SK-MEL-5 (cell line): ENCODE measurements at places on chromosomes 12 and 14. TPM values are rescaled to one million over a fixed set of nuclear protein-coding genes. Genes with fewer than 3 reads are reported as not detected.
A peak's percentile ranks its signal among the peaks of the same experiment; 100 is the strongest.

- no peak for DNase-seq
Observed at GRCh38 chr12:94561943-94562411, 88.4 kb downstream of the TMCC3 start.

RFLNA gene
- total RNA-seq, result not detected in 2 replicates

DNA sequence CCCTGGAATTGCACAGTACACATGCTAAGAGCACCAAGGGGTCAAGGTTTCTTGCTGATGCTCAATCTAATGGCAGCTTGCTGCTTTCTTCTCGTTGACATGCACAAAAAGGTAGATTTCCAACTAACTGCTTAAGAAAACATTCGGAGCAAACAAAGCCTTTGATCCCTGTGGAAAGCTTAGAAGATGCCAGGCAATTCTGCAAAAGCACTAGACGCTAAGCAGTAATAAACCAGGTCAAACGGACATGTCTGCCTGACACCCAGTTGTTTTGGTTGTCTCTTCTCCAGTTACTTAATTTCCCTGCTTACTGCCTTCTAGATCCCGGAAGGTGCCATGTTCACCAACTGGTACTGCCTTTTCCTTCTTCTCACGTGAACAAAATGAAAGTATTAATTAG lies 100.5 kb upstream of the TMCC3 start:
- no peak for DNase-seq

DNA sequence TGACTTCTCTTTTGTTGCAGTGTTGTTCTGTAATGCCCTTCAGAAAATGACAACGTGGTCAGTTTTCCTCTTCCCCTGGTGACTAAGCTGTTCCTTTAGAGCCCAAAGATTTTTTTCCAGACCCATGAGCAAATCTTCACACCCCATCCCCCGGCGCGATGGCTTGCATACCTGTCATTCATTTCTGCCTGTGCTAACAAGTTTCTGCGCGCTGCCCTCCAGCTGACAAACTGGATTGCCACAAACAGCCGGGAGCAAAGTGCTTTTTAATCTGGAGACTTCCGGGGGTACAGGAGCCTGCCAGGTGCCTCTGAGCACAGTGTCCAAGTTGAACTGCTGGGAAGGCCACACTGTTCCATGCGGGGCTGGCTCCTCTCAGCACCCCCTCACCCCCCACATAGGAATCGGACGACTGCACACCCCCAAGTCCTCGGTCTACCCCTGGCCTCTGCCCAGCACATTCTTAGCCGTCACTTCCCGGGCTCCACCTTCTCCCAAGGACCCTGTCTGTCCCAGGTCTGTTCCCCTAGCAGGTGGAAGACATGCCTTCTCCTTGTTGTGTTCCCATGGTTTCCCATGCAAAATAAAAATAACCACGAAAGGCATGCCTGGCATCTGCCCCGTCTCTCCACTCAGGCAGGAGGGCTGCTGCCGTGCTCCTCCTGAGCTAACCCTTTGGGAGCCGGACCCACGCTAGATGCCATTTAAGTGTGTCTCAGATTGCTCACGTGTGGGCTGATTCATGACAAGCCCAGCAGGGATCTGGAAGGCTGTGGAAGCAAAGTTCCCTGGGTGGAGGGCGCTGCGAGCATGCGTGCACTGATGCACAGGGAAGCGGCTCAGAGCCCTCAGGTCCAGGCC lies 14.1 kb downstream of the RILPL1 start:
- DNase-seq, result no peak

GRCh38 chr12:53791735-53792326 lies 40.1 kb upstream of the CISTR start:
- peak; percentile 62 for DNase-seq

PRMT5 gene
- total RNA-seq, result 62.8 and 66.6 TPM in 2 replicates

- no peak for DNase-seq
Observed at GRCh38 chr12:82567688-82568087, 119.0 kb upstream of the TMTC2 start.

CELA1 gene
- not detected in 2 replicates for total RNA-seq

- DNase-seq, result no peak
Observed at GRCh38 chr14:81557146-81557545, 23.5 kb upstream of the SEL1L start.

- DNase-seq, result peak; percentile 46
Observed at GRCh38 chr12:95674163-95674562, 116.4 kb downstream of the NTN4 start.

CFAP251 gene
- total RNA-seq, result 3.3 and 5.3 TPM in 2 replicates

DNA sequence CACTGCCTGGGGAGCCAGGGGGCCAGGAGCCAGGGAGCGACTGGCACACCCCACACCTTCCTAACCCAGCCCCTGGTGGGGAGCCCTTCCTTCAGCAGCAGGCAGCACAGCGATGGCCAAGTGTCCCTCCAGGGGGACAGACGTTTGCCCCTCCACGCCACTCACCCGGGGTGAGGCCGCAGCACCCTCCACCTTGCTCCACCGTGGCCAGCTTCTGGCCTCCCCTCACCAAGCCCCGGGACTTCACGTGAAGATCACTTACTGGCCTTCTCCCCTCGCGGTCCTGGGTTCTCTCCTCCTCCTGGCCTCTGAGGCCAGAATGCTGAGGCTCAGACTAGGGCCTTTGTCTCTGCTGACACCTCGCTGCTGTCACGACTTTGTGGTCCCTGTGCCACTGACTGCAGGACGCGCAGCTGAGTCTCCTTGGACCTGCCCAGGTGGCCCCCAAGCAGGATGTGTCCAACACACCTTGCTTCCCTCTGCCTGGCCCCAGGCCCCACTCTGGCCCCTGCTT lies 3.5 kb upstream of the ASPG start:
- DNase-seq, result no peak

DNA sequence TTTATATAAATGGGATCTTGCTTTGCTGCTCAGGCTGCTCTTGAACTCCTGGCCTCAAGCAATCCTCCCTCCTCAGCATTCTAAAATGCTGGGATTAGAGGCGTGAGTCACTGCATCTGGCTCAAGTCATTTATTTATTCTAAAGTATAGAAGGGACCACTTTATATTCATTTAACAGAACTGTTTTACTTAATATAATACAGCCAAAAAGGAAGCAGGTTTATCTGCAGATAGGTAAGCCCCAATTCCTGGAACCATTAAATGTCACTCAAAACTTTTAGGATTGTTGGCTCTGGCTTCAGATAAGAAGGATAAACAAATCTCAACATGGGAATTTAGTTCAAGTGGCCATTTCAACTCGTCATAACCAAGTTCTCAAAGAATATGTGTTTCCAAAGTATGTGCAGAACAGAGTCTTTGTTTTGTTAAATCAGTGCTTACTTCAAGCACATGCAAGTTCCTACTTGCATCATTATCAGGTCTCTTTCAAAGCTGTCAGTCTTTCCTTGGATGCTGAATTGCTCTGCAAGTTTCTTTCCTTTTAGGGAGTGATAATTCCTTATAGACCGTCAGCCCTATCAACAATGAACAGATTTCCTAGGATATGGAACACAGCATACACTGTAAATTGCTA lies 60.4 kb downstream of the KITLG start:
- DNase-seq, result peak; percentile 37

DNA sequence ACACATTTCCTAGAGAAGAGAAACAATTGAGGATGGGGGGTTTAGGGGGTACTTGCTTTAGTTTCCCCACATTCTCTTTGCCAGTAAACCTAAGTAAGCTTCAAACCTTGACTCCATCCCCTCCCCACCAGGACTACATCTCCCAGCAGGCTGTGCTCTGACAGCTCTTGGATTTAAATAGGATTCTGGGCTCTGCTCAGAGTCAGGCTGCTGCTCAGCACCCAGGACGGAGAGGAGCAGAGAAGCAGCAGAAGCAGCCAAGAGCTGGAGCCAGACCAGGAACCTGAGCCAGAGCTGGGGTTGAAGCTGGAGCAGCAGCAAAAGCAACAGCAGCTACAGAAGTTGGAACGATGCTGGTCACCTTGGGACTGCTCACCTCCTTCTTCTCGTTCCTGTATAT lies 20.6 kb downstream of the RDH12 start:
- DNase-seq, result peak; percentile 45

- DNase-seq, result no peak
Observed at GRCh38 chr14:23132970-23133369, 13.9 kb upstream of the CEBPE start.

B3GNT4 gene
- 0.05 and 0.21 TPM in 2 replicates for total RNA-seq

DNA sequence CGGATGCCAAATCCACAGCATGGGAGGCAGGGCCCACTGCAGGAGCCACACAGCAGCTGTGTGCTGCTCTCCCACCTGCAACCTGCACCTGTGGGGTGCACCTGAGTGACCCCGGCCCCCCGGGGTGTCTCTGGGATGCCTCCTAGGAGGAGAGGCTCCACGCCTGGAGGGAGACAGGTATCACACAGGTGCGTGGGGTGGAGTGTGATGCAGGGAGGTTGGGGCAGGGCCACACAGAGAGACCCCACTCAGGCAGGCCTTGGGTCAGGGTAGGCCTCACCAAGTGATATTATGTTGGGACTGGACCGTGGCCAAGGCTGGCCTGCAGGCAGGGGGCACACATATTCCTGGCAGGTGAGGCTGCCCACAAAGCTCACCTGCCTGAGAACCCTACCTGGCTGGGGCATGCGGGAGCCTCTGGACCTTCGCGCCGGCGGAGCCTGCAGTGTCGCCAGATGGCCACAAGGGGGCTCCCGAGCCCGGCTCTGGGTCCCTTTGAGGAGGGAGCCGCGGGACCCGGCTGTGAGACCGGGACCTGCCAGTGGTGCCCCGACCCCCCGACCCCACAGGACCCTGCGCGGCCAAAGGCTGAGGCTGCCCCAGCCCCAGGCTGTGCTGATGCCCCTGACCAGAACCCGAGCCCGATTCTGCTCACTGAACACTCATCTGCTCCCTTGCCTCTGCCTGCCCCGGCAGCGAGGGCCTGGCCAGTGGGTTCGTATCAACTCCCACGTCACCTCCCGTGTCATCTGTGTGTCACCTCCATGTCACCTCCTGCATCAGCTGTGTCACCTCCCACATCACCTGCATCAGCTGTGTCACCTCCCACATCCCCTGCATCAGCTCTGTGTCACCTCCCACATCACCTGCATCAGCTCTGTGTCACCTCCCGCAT lies 11.4 kb downstream of the TMEM121 start:
- peak; percentile 41 for DNase-seq

GLT8D2 gene
- 1.2 TPM in 1 of 2 replicates, not detected in the other for total RNA-seq

DNA sequence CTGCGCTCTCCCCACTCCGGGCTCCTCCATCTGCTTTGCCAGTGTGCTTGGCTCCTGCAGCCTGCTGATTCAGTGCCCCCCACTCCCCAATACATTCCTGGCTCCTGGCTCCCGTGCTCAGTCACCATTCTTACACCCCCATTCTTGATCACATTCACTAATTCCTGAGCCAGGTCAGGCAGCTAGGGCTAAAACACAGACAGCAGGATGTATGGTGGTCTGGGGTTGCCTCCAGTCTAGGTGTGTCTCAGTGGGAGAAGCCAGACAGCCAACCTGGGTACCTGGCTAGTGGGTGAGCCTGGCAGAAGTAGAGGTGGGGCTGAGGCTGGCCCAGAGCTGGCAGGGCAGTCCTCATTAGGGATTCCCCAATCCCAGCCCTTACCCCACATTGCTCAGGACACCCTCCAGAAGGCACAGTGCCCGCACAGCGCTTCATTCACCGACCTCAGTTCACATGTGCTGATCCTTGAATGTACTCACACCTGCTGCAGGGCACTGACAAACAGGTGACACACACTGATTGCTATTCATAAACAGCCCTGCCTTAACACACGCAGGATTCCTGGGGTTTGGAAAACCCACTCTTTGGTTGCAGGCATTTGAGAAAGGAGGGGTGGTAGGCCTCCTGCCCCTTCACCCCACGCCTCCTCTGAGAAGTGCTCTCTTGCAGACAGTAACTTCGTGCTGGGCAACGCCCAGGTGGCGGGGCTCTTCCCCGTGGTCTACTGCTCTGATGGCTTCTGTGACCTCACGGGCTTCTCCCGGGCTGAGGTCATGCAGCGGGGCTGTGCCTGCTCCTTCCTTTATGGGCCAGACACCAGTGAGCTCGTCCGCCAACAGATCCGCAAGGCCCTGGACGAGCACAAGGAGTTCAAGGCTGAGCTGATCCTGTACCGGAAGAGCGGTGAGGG lies 1.7 kb downstream of the KCNH3 start:
- no peak for DNase-seq

GRCh38 chr12:12097891-12098690 lies 27.4 kb downstream of the BCL2L14 start:
- peak; percentile 93 for DNase-seq

- no peak for DNase-seq
Observed at GRCh38 chr12:16610743-16611142, 4.8 kb upstream of the LMO3 start.

DNA sequence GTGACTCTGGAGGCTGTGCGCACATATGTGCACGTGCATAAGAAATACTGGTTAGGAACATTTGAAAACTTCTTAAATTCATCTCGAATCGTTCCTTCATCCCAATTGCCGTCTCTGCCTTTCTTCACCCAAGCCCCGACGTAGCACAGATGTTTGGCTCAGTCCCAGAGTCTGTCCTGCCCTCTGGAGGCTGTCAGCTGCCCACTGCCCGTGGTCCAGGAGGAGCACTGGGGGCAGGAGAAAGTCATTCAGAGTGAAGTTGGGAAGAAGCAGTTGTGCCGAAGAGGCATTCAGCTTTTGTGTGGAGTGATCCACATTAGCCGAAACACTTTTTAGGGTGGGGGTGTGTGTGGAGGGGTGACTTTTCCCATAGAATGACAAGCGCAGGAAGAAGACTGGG lies 124.9 kb downstream of the TSPAN9 start:
- no peak for DNase-seq

GRCh38 chr14:32733015-32733414 lies 205.7 kb upstream of the NPAS3 start:
- no peak for DNase-seq

GRCh38 chr12:65470256-65470655 lies 191.8 kb downstream of the MSRB3 start:
- DNase-seq, result no peak

RIC8B gene
- total RNA-seq, result 9.0 and 9.4 TPM in 2 replicates

DNA sequence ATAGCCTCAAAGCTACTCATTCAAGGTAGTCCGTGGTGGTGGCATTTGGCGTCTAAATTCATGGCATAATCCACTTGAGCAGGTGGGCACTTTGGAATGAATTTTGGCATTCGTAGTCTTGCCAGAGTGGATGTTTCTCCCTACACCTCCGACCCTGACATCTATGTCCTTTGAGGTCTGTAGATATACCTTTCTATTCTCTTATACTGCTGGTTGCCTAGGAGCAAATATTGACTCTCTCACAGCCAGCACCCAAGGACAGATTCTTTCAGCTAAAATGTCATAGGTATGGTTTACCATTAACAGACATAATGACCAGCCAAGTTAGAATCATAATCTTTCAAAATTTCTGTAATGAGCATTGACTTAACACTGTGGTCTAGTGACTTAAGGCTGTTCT lies 47.4 kb upstream of the FLRT2 start:
- no peak for DNase-seq

MYH6 gene
- not detected in 2 replicates for total RNA-seq

- no peak for DNase-seq
Observed at GRCh38 chr12:63964301-63964700, 119.8 kb downstream of the SRGAP1 start.

- no peak for DNase-seq
Observed at GRCh38 chr12:128570191-128571065, 253.3 kb downstream of the SLC15A4 start.
